Activated T-helper 1 cell treated with Interleukin-2 at 50 U/mL for 16 hours (primary cell): ENCODE measurements at places on chromosomes 12 and 14.

- no peak for DNase-seq
Observed at GRCh38 chr12:1692226-1692625, 1.4 kb downstream of the ADIPOR2 start.

- no peak for DNase-seq
Observed at GRCh38 chr14:50353126-50353525, 41.0 kb downstream of the DMAC2L start.

GRCh38 chr12:129119537-129119936 lies 266.3 kb downstream of the GLT1D1 start:
- DNase-seq = no peak

DNA sequence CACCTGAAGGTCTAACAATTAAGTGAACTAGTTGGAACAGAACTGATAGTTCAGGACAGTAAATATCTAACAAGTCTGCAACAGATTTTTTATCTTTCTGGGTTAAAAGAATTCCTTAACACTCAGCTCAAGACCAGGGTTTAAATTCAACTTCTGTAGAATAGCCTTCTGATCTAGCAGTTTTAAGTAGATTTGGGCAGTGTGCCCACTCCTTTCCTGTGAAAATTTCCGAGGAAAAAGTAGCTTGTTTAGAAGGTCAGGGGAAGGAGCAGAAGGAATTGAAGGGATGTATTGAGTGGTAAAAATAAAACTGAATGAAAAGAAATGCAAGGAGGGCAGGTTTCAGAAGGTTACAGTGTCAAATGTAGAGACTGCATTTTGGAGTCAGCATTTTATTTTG lies 45.8 kb downstream of the ATL1 start:
- DNase-seq = no peak

GRCh38 chr14:34283590-34283989 lies 178.4 kb downstream of the SPTSSA start:
- DNase-seq = no peak

GRCh38 chr12:1799051-1799881 lies 21.1 kb upstream of the LRTM2 start:
- no peak for DNase-seq

DNA sequence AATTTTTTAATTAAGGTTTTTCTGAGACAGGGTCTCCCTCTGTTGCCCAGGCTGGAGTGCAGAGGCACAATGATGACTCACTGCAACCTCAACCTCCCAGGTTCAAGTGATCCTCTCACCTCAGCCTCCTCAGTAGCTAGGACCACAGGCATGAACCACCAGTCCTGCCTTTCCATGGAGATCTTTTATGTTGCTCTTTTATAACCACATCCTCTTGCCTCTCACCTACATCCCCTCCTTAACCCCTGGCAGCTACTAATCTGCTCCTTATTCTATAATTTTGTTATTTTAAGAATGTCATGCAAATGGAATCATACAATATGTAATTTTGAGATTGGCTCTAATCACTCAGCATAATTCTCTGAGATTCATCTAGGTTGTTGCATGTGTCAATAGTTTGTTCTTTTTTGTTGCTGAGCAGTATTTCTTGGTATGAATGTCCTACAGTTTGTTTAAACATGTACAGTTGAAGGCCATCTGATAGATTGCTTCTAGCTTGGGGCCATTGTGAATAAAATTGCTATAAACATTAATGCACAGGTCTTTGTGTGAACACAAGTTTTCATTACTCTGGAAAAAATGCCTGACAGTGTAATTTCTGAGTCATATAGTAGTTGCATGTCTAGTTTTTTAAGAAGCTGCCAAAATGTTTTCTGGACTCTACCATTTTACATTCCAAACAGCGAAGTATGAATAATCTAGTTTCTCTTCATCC lies 249.2 kb upstream of the AMIGO2 start:
- no peak for DNase-seq

DNA sequence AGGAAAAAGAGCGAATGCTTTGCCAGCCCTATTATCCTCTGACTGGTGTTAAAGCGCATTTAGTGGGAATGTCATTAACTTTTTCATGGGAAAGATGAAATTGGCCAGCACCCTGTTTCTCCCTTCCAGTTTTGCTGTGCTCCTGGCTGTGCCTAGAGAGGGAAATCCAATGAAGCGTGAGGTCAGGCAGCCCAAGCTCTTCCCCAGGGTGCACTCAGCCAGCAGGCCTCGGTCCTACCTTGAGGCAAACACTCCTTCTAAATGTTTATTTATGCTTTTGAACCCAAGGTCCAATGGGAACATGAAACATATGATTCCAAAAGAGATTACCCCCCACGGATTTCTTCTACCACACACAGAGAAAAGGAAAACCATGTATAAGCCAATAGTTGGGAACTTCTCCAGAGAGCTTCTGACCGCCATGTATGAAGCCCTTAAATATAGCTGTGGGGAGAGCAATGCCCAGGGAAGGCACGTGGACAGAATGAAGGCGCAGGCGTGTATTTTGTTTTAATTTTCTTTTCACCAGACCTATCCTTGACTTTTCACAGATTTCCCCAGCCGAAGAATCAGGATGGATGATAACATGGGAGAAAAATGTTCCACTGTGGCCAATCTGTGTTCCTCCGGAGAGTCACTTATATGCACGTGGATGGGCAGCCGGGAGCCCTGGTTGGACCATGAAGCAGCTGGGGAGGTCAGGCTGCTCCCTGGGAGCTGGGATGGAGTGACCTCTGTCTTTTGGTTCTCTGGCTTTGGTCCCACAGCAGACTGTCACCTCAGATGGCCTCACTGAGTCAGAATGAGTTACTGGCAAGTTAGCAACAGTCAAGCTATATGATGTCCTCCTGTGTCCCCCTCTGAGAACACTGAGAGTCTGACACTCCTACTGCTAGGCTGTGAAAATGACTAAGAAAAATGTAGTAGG lies 37.3 kb downstream of the GPR135 start:
- no peak for DNase-seq

GRCh38 chr12:91889910-91890309 lies 255.7 kb downstream of the BTG1 start:
- DNase-seq = no peak

- no peak for DNase-seq
Observed at GRCh38 chr12:40534828-40535227, 157.4 kb upstream of the CNTN1 start.

GRCh38 chr12:44961887-44962286 lies 85.8 kb upstream of the NELL2 start:
- DNase-seq = no peak
